Stimulated activated CD4-positive, alpha-beta T cell treated with anti-CD3 and anti-CD28 coated beads, Interleukin-15, amount 100 ng/mL, for 48 hours (primary cell): ENCODE measurements at places on chromosomes 4 and X.

DNA sequence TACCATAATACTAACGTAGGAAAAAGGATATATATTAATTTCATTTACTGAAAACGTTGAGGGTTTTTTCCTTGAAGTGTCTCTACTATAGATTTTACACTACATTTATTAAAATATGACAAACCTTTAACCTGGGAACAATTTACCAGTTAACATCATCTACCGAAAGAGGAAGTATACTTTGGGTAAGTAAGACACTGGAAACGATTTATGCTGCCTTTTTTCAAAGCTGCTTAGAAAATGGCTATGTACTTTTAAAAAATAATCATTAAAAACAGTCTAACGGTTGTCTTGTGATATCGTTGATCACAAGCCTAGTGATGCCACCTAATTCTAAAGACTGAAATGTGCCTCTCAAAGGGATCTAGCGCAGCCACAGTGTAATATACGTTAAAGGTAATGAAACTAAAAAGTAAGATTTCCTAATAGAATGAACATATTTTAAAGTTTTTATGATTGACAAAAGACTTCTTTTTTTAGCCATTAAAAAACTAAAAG is 50.4 kb downstream of the STX18 start:
- no peak for DNase-seq

DNA sequence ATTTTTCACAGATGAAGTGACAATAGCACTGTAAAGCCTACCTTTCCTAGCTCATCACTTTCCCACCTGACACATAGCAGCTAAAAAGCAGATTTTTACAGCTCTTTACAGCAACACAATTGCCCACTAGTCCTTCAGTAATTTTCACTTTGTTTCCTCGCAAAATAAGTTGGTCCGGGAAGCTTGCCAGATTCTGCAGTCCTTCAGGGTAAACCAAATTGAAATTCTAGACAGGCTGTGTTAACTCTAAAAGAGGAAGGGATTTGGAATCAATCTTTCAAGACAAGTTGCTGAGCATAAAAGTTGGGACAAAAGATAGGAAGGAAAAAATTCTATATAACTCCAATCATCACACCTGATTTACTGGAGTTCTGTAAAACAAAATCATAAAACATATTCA is 8.7 kb downstream of the C1QTNF7 start:
- DNase-seq, result no peak

DNA sequence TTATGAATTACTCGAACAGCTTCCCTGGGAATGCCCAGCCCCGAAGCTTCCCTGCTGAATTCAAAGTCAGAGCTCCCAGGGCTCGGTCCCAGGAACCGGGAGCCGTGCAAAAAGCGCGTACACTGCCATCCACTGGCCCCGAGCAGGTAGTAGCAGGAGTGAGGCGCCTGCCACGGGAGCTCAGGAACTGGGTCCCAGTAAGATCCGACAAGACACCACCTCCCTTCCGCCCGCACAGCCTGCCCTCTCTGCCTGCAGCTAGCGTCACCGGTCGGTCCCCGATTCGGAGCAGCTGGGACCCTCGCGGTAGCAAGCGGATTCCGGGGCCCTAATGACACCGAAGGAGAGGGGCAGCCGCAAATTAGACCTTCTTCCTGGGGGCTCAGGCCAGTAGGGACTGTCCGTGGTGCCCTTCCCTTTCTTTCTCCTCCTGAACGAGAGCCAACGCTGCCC is 1.2 kb downstream of the CORIN start:
- peak; percentile 57 for DNase-seq

GRCh38 chr4:11049001-11049400 is 364.4 kb upstream of the CLNK start:
- no peak for DNase-seq

- DNase-seq, result no peak
Measured at GRCh38 chr4:183631577-183632198, 27.3 kb downstream of the RWDD4 start.

DNA sequence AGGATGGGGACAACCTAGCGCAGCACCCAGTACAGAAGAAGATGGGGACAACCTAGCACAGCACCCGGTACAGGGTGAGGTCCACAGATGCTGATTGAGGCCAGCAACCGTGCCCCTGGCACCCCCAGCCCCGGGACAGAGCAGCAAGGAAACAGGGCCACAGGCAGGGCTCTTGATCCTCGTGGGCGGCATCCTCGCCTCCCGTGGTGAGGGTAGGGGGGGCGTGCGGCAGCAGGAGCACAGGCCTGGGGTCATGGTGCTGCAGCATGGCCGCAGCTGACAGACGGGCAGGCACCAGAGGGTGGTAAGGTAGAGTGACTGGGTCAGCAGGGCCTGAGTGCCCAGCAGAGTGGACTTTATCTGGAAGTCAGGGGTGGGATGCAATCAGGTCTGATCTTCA is 89.5 kb downstream of the HMX1 start:
- no peak for DNase-seq

- no peak for DNase-seq
Measured at GRCh38 chr4:31360786-31361185, 640.6 kb downstream of the PCDH7 start.

DNA sequence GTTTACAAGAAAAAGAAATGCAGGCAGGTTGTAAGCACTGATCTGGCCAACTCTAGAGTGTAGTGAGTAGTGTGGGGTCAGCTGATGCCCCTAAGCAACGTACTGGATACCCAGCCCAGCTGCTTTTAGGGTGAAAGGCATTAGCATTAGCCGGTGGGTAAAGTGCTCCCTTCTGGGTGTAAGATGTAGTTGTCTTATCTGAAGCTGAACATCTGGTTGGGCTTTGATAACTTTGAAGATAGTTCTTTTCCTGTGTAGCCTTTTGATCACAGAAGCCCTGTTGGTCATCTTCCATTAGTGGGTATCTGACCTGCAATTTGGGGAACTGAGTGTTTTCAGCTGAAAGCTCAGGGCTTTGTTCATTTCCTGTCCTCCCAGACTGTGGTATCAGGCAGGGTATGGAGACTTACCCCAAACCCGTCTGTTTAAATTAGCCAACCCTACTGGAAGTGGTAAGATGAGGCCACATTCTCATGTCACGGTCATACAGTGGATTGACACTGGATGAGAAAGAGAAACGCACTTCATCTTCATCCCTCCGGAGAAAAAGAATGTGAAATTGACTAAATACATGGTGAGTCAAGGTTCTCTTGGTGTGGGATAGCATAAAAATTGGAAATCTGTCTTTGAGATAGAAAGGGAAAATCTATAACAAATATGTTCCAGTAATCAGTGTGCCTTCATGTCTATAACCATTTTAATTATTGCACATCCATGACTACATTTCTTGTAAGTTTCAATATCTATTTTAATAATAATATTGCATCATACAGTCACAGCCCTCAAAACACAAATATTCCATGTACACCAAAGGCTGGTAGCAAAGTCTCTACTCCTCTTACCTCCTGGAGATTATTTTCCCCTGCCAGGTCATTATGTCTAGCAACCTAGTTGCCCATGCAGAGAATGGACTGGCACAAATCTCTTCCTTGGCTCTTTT is 8.7 kb downstream of the RHOH start:
- DNase-seq, result no peak

DNA sequence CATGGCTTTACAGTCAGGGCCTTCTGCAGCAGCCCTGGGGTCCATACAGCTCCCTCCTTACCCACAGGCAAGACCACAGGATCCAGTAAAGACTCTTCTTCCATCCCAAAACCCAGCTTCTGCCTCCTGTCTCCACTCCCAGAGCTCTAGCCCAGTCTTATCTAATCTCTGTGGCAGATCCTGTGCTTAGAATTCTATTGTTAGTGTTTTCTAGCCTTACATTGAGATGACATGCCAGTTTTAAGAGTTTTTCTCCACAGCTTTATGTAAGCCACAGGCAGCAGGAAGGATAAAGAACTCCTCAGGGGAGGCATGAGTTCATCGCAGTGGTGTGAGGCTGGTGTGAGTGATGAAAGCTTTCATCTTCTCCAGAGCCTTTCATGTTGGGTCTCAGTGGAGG is 129.1 kb downstream of the RCHY1 start:
- no peak for DNase-seq

GRCh38 chr4:26400132-26400531 is 79.3 kb downstream of the RBPJ start:
- no peak for DNase-seq

DNA sequence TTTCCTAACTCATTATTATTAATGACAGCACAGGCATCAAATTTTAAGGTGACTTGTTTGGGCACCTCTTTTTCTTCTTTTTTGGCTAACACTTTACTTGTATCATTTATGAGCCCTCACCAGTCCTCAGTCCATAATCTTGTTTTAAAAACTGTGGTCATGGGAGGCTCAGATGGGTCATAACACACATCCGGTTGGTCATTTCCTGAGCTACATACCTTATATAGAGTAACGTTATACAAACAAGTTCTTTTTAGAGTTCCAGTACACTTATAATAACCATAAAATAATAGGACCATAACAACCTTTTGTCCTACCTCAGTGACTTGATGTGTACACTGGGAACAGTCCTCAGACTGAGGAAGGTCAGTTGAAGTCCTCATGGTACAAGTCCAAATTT is 21.1 kb upstream of the PLS3 start:
- DNase-seq, result no peak

- peak; percentile 53 for DNase-seq
Measured at GRCh38 chrX:10110984-10111363, 45.8 kb upstream of the CLCN4 start.

- peak; percentile 6 for DNase-seq
Measured at GRCh38 chrX:69503782-69504625, at the start of gene NALF2. Gene NALF2 (plus strand): TSS chrX:69504326. CDS start chrX:69505283, 957 bp downstream.

GRCh38 chrX:331825-332495 is 13.4 kb upstream of the GTPBP6 start:
- DNase-seq, result no peak

- DNase-seq, result no peak
Measured at GRCh38 chrX:123600181-123600580, 132.7 kb downstream of the THOC2 start.

- DNase-seq, result no peak
Measured at GRCh38 chrX:130728208-130728607, 174.8 kb downstream of the ENOX2 start.

DNA sequence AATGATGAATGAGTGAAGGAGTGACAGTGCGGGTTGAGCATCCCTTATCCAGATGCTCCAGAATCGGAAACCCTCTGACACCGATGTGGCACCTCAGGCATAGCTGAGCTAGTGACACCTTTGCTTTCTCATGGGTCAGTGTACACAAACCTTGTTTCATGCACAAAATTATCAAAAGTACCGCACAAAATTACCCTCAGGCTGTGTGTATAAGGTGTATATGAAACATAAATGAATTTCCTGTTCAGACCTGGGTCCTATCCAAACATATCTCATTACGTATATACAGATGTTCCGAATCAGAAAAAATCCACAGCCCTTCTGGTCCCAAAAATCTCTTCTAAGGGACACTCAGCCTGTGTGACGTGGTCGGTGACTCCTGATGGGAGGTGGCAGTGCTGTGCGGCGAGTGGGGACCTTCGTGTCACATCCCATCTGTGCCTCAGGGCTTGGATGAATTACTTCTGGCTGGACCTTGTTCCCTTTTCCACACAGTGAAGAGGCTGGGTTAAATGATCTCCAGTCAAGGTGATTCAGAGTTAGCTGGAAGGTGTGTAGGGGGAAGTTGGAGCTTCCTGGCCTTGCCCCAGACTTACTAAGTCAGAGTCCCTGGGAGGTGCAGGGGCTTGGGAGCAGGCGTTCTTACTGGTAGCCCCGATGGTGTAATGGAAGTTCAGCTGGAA is 18.8 kb downstream of the RGS12 start:
- DNase-seq, result no peak

DNA sequence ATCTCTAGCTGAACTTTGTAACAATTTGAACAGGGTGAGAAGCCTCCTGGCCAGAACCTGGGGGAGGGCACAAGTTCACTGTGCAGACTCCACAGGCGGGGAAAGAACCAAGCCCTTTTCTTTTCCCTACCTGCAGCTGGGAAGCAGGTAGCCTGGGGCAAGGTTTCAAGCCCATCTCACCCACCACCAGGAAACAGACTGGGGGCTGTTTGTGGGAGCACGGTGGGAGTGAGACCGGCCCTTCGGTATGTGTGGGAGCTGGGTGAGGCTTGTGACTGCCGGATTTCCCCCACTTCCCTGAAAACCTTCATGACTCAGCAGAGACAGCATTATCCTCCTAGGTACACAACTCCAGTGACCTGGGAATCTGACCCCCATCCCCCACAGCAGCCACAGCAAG is 211.7 kb downstream of the ZNF674 start:
- DNase-seq, result no peak

DNA sequence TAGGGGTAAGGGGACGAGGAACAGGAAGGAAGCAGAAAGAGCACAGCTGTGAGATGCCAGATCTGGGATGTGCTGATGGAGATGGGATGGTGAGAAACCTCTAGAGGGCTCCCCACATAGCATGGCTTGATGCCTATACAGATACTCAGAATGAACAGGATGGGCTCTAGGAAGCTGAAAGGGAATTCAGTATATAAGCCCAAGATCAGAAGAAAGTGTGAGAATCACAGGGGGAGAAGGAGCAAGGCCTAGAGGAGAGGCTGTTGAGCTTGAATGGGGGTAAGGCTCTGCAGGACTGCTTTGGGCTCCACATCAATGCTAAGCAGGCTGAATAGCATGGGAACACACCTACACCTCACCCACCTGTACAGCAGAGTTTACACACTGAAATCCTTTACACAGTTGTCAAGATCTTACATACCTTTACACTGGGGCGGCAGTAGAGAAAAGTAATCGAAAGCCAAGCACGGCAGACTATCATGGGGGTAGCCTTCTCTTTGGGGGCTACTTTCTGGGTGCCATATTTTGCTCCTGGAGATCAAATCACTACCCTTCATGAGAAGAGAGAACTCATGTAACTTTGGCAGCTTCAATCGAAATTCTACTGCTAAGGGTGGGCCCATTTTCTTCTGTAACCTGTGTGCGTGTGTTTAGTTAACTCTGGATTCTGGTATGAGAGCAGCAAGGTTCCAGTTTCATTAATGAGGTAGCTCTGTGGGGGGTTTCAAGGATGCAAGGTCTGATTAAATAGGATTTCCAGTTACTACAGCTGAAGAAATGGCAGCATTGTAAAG is 30.6 kb downstream of the HOPX start:
- DNase-seq, result no peak

DNA sequence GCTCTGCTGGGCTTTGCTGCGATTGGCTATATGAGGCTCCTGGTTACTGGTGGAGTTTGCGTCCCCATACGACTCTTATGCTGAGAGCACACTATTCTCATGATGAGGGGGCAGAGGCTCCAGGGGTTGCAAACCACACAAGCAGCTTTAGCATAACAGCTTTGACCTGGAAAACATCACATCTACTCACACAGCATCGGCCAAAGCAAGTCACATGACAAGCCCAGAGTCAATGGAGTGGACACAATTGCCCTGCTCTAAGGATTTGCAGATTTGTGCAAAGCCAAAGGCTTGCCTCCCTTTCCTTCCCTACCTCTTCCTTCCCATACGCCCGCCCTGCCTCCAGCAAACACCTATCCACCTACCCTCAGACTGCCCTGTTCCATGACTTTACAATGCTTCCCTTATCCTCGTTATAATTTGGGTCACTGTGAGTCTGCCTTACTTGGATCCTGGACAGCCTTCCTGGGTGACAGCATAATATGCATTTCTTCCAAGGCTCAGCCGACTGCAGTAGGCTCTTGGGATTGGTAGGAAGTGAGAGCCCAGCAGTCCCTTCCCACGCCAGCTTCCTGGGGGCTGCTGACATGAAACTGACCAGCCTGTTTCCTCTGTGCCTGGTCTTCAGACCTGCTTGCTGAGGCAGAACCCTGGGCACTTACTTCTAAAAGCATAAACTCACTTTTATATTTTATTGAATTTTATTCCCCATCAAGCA is 208.2 kb upstream of the PSAPL1 start:
- DNase-seq, result no peak

- DNase-seq, result no peak
Measured at GRCh38 chr4:46937493-46937892, 28.4 kb upstream of the COX7B2 start.

GRCh38 chr4:138330531-138330930 is 88.4 kb upstream of the SLC7A11 start:
- no peak for DNase-seq
